ENCODE measurements at places on chromosomes 1 and 21. TPM values are rescaled to one million over a fixed set of nuclear protein-coding genes. Genes with fewer than 3 reads are reported as not detected.

FABP3 gene
- total RNA-seq = 60.3 TPM

LRRC71 gene
- not detected for total RNA-seq

SLAMF7 gene
- total RNA-seq = 0.45 TPM

AVPR1B gene
- total RNA-seq = 1.3 TPM

DNA sequence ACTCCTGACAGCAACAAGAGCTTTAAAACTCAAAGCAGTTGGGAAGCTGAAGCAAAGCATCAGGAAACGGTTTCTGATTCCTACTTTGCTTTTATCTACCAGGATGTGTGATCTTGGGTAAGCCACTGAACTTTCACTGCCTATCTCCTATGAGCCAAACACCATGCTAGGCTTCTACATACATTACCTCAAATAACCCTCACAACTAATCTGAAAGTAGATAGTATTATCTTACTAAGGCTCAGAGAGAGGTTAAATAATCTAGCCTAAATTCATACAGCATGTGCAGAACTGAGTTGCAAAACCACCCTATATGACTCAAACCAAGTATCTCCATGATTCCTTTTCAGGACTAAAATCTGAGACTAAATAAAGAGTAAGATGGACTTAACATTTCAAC lies 83.8 kb downstream of the EVI5 start:
- DNase-seq = no peak

DNA sequence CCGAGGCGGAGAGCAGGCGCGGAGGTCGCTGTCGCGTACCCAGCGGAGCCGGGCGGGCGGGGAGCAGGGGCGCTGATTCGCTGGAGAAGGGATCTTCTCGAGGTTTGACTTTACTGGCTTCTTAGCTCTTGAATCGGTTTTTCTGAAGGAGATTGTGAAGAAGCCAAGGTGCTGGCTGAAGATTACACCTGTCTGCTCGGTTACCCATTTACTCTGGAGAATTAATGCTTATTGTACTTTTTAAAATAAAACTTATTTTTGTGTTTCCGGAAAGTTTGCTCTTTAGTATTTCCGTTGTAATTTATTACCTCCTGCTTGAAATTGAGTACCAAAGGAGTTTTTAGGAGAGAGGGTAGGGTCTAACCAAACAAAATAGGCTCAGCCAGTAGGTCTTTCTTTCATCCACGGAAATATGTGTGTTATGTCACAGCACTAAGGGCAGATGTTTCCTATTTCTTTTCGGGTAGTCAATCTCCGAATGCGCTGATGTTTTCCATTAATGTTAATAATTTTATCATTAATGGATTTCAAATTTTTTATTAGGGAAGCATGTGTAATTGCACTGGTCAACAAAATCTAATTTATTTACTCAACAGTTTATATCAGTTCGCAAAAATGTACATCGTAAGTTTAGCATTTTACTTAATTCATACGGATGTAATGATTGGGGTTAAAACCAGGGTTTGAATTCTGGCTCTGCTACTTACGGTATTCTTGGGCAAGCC lies 510 bp upstream of the GNG5 start:
- peak; percentile 28 for DNase-seq

DNA sequence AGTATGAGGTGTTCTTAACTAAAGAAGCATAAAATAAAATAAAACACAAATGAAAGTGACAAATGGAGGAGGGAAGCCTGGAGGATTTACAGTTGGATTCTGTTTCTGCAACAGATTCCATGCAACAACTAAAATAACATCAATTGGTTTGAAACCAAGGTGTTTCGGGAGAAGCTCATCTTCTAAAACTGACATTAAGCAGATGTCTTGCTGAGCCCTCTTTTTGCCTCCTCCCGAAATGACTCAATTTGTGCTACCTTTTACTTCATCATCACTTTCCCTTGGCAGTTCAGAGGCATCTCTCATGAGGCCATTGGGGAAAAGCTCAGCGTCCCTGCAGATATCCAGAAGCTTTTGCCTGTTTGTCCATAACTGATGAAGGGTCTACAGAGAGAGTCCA lies 121.6 kb upstream of the ADAR start:
- no peak for DNase-seq

DNA sequence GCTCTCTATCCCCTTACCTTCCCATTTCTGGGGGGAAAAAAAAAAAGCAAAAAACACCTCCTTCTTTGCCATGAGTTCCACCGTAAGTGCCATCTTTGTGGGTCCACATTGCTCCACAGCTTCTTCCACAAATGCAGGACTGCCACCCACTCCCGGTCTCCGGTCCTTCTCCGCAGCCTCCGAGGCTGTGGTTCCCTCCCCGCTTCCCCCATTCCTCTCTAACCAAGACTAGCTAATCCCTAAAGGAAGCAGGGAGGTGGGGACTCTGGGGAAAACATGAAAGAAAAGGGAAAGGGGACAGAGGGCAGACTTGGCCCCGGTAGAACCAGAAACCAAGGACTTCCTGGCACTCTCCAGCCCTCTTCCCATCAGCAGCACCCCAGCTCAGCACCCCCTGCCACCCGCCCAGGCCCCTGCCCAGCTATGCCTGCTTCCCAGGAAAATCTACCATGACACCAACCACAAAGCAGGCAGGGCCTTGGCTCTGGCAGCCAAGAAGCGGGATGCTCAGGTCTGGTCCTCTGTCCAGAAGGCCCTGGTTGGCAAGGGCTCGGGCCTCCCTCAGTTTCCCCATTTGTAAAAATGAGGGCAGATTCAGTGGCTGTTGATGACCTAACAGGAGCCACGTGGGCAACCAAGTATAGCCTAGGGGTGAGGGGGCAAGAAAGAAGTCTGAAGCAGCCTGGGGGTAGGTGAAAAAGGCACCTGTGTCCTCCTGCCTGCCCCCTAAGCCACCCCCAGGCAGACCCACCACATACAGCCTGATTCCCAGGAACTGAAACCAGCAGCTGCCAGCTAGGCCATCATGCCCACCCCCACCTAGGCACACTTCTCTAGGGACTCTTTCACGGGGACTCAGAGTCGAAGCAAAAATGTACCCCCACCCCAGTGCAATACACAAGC lies 2.5 kb downstream of the EPHA2 start:
- DNase-seq = no peak

- DNase-seq = no peak
These were observed 4.8 kb downstream of the FAM131C start for GRCh38 chr1:16068356-16069270.

- no peak for DNase-seq
These were observed 41.7 kb downstream of the TNFRSF9 start for GRCh38 chr1:7898962-7899361.

DNA sequence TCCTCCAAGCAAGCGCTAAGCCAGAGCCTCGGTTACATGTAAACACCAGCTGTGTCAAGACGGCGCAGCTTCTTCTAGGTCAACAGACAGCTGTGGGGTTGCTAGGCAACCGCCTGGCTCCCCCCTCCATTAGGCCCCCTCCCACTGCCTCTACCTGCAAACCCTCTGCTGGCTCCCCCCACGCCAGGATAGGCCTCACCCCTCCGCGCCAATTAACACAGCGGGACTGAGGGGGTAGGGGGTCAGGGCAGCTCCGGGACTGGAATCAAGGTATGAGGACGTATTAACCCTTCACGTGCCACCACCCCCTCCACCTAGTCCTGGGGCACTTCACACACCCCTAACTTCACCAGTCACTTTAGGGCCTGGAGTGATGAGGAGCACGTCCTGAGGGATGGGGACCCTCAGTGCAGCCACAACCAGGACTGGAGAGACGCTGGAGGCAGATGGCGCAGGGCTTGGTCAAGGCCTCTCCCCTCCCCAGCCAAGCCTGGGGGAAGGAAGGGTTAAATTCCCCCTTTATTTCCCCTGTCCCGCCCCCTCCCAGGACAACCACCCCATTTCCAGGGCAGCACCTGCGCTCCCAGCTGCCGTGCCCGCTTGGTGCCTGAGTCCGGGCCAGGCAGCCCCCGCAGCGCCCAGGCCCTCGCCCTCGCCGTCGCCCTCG lies 37.4 kb upstream of the WASF2 start:
- peak; percentile 96 for DNase-seq

- peak; percentile 25 for DNase-seq
These were observed 60.8 kb downstream of the SLC37A1 start for GRCh38 chr21:42574234-42575027.

- DNase-seq = peak; percentile 68
These were observed at the start of gene ADGRL2 for GRCh38 chr1:81800695-81801650. Gene ADGRL2, plus strand, starts transcription at chr1:81800934. Its CDS starts 36,051 bp downstream, at chr1:81836985.

DNA sequence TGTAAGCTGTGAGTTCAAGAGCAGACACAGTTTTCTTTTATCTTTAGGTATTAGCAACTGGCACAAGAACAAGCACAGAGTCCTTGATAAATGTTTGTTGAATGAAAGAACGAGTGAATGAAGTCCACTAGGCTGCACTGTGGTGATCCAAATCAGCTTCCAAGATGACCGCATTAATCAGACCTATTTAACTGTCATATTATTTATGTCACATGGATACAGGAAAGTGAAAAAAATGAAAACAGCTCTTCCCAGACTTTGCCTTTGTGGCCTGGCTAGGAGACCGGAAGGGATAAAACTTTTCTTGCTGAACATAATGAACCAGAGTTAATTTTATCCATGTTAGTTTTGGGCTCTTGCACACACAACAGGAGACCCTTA lies 261.3 kb downstream of the TNR start:
- no peak for DNase-seq

- DNase-seq = peak; percentile 35
These were observed 71.8 kb downstream of the DISP3 start for GRCh38 chr1:11550664-11551283.

DNA sequence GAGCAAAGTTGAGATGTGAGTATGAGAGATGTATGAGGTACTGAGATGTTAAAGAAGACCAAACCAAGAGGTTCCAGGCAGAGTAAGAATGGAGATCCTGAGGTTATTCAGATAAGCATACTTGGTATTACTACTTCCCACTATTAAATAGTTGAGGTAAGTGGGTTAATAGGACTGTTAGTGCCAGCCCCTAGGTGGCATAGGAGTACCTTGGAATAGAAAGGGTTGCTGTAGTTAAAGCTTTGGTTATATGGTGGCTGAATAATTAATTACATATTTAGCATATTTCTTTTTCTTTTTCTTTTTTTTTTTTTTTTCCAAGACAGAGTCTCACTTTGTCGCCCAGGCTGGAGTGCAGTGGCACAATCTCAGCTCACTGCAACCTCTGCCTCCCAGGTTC lies 397.9 kb upstream of the TMPRSS15 start:
- DNase-seq = peak; percentile 36

All from stomach (tissue), 19 donors.